Activated T-cell treated with anti-CD3 and anti-CD28 coated beads, Interleukin-2, amount 50 U/mL, for 4 hours (primary cell): ENCODE measurements at places on chromosomes 16 and 17. TPM values are rescaled to one million over a fixed set of nuclear protein-coding genes. Genes with fewer than 3 reads are reported as not detected.

Gene GPR139
- not detected for total RNA-seq

Gene TNFSF13
- 1.3 TPM for total RNA-seq

Gene HBA1
- total RNA-seq, result 2.3 TPM

Gene VTN
- 0.94 TPM for total RNA-seq

Gene PAM16
- 125 TPM for total RNA-seq

Gene GPRC5C
- 0.49 TPM for total RNA-seq

Gene ADAM11
- 0.38 TPM for total RNA-seq

Gene NXPH3
- not detected for total RNA-seq

- DNase-seq, result no peak
Observed at GRCh38 chr16:81293909-81294802, 20.6 kb upstream of the GAN start.

GRCh38 chr17:75645501-75645888 lies 12.3 kb downstream of the SMIM5 start:
- no peak for DNase-seq

GRCh38 chr17:28042721-28043291 lies 329 bp downstream of the NLK start:
- no peak for DNase-seq

- DNase-seq, result no peak
Observed at GRCh38 chr16:81220349-81220748, 18.1 kb upstream of the BCO1 start.

GRCh38 chr17:7852262-7852670 lies 2.6 kb upstream of the TMEM88 start:
- DNase-seq, result no peak

DNA sequence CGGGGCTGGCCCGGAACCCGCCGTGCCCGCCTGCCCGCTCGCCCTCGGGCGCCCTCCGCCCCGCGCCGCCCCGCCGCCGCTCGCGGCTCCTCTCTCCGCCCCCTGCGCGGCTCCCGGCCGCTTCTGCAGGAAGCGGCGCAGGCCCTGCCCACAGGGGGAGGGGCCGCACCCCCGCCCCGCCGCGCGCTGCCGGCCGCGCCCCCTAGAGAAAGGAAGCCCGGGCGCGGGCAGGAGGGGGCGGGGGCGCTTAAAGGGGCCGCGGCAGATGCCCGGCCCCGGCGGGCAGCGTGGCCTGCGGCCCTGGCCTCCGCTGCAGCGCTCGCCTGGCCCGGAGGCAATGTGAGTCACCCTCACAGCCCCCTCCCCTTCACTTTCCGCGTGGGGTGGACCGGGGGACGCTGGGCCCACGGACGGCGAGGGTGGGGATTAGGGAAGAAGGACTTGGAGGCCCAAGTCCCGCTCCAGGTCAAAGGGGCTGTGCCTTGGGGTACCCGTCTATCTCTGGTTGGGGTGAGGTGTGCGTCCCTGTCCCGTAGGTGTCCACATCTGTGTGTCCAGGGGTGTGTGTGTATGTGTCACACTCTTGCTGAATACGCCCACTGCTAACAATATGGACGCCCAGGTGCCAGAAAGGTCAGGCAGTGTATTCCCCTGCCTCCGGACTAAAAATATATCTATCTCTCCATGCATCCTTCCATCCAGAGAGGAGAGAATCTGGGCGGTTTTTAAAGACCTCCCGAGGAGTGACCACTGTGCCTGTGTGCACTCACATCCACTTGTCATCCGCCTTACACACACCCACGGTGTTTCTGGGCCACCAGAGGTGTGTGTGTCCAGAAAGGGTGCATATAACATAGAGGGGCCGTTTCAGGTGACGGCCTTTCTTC lies at the start of gene GIT1:
Gene GIT1 (minus strand): TSS at position 125 of the 887 bp plus-strand sequence. CDS start 270 bp downstream, outside the sequence.
- DNase-seq, result peak; percentile 80

GRCh38 chr16:58109330-58109729 lies 19.9 kb downstream of the CFAP20 start:
- no peak for DNase-seq

DNA sequence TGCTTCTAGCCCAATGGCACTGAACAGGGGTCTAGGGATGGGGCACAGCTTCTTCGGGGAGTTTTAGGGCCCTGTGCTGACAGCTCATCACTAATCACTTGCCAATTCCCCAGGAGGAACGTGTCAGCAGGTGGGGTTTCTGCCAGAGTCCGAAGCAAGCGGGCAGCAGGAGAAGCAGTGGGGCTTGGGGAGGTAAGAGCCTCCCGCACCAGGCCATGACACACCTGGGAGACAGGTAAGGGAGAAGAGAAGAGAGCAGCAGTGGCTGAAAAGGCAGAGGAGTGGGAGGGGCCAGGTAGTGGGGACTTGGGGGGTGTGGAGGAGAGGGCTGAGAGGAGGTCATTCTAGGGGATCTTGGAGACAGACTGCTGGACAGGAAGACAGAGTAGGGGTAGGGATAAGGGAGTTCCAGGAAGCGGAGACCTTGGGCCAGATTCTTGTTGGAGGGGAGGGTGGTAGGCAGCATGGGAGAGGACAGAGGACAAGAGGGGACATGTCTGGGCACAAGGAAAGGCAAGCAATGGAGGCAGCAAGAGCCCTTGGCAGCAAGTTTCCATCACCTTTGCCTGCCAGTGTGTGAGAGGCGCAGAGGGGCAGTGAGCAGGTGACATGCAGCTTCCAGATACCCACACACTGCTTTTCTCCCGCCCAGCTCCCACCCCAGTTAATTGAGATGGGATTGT lies 4.9 kb downstream of the PHOSPHO1 start:
- DNase-seq, result no peak

DNA sequence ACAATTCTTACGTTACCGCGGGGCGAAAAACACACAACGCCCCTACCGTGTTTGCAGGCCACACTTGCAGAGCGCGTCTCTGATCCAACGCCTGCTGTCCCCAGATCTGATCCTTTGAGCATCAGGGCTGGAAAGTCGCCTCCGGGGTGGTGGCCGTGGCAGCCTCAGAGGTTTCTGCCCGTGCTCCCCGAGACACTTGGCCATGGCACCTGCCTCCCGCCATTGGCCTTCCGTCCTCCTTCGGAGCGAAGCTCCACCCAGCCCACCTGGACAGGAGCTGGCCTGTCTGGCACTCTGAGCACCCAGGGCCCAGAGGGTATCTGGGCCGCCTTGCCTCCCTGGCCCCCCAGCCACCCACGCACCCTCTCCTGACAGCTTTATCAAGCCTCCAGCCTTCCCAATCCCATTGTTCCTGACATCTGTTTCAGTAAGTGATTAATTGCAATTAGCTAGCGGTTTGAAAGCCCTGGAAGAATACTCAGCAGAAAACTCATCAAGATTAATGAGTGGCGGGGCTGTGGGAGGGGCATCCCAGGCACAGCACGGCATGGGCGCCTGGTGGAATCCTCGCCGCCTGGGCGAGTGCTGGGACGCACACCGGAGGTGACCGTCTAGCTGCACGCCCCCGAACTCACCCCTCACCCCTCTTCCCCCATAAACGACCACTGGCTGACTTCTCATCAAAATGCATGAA lies 181.5 kb upstream of the GSE1 start:
- no peak for DNase-seq

- DNase-seq, result no peak
Observed at GRCh38 chr17:12050646-12051225, 30.1 kb downstream of the MAP2K4 start.

GRCh38 chr17:80160536-80160935 lies 9.3 kb upstream of the CARD14 start:
- DNase-seq, result no peak

DNA sequence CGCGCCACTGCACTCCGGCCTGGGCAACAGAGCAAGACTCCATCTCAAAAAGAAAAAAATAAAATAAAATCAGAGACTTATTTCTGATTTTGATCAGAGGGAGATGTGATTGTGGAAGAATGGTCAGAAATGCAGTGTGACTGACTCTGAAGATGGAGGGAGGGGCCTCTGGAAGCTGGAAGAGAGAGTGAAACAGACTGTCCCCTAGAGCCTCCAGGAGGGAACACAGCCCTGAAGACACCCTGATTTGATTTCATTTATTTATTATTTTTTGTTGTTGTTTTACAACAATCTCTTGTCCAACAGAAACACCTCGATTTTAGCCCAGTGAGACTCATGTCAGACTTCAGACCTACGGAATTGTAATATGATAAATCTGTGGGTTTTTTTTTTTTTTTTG lies 26.1 kb downstream of the BCL7C start:
- DNase-seq, result no peak

DNA sequence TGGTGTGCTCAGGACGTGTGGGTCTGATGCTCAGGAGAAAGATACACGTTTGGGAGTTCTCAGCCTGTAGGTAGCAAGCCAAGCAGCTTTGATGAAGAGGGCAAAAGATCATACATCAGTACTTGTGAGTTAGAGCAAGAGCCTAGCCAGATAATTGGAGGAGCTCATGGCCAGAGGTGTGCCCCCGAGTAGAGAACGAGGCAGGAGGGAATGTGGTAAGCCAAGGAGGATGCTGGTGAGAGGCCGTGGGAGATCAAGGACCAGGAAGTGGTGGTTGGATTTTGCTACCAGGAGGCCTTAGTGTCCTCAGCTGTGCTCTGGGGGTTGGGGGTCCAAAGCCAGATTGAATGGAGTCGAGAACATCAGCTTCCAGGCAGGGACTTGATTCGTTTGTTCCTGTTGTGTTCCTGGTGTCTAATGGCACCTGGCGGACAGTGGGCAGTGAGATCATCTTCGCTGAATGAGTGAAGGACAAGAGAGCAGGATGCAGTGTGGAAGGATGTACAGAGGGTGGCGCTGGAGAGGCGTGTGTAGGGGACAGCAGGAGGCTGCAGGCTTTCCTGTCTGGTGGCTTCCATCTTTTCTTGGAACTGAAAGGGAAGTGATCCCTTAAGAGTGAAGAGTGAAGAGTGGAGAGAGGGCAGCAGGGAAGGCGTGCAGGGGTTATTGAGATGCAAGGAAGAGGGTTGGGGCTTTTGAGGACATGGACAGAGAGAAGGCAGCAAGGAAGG lies 11.6 kb downstream of the FBXL19 start:
- DNase-seq, result no peak

GRCh38 chr16:9138731-9139501 lies 47.5 kb downstream of the HAPSTR1 start:
- peak; percentile 63 for DNase-seq

DNA sequence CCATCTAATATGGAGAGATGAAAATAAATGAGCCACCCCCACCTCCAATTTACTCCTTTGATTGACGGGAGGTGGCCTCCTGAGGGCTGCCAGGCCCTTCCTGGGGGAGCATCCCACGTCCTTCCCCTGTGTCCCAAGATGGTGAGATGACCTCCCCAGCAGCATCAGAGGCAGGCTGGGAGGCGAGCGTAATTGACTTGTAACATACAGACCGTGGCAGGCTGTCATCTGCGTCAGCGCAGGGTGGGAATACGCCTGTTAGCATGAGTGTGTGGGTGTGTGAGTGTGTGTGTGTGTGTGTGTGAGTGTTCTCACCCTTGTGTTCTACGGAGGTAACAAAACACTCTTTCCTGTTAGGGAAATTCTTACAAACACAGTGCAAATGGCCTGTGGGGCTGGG lies 156.9 kb upstream of the CIBAR2 start:
- DNase-seq, result no peak

GRCh38 chr17:82793974-82794630 lies 42.2 kb downstream of the TBCD start:
- no peak for DNase-seq

DNA sequence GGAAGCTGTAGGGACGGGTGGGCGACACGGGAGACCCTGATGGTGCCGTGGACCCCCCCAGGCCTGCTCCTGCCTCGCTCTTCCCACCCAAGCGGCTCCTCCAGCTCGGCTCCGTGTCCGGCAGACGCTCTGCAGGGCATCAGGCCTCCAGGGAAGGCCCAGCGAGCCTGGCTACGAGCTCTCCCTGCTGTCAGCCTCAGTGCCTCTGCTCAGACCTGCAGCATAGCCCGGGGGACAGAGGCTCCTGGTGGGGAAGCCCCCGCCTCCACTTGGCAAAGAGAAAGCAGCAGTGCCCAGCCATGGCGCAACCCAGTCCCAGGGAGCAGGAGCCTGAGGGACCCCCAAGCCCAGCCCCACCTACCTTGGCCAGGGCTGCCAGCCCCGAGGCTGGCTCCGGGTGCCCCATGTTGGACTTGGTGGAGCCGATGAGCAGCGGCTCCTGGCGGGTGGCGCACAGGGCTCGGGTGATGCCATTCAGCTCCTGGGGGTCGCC lies 5.9 kb downstream of the FASN start:
- no peak for DNase-seq

DNA sequence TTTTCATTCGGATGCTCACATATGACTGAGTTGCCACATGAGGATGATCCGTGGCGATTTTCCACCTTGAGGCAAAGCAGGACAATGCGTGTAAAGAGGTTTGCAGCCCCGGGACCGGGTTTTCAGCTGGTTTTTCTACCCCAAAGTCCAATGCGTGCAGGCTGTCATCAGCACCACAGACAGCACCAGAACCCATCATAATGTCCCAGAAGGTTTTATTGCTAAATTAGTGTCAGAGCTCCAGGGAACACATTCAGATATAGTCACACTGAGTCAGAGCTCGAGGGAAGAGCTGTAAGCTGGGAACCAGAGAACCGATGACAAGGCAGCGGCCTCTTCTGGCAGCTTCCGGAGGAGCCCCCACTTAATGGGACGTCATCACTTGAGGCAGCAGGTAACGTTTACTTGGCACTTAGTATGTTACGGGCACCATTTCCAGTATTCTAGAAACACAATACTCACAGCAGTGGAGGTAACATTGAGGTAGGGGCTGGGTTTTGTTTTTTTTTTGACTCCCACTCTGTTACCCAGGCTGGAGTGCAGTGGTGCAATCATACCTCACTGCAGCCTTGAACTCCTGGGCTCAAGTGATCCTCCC lies 8.9 kb upstream of the NAGPA start:
- no peak for DNase-seq

- peak; percentile 69 for DNase-seq
Observed at GRCh38 chr17:78748730-78749317, 33.2 kb downstream of the CYTH1 start.

DNA sequence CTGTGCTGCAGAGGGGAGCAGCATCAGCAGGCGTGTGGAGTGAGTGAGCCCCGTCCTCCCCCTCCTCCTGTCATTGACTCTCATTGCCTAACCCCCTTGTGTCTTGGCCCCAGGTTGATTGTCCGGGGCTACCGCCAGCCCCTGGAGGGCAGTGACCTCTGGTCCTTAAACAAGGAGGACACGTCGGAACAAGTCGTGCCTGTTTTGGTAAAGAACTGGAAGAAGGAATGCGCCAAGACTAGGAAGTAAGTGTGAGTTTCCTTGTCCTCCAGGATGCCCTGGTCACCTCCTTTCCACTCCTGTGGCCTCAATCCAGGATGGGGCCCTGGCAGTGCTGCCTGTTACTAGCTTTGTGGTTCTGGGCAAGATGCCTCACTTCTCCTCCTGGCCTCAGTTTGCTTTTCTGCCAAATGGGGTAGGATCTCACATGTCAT lies 87.0 kb downstream of the ABCC1 start:
- no peak for DNase-seq

DNA sequence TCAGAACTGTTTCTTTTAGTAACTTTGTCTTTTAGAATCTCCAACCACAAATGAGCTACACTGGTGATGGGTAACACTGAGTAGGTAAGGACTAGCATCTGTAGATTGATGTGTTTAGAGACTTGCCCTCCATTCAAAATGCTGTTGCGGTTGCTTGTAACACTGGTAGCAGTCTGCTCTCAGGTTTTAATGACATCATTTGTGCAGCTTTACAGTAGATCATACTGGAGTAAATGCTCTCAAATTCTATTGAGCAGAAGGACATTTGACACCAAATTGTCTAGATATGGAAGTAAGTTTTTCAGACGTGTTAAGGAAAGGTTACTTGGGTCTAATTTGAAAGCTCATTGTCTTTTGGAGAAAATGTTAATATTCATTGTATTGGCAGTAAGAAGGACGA lies 98.8 kb downstream of the NLK start:
- no peak for DNase-seq
